ENCODE measurements at places on chromosomes 3 and 15. TPM values are rescaled to one million over a fixed set of nuclear protein-coding genes. Genes with fewer than 3 reads are reported as not detected.

CFAP100 gene
- total RNA-seq, result not detected

- no peak for DNase-seq
These were observed 16.4 kb downstream of the ARRDC4 start for GRCh38 chr15:97976766-97977503.

DNA sequence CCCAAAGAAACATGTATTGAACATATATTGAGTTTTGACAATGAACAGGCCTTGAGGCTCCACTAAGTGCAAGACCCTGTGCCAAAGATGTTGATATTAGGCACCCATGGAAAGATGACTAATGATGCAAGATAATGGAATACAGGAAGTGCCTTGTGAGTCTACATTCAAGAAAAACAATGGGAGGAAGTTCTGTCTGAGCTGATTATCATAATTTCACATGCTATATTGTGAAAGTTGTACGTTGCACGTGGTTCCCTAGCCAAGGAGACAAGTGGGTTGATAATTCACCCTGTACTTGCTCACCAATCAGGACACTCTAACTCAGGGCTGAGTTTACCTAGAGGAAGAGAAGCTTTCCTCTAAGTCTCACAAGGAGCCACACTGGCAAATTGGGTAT is 186.9 kb upstream of the STAC start:
- DNase-seq, result peak; percentile 96

- DNase-seq, result no peak
These were observed 9.2 kb downstream of the ZSCAN2 start for GRCh38 chr15:84609818-84610525.

- DNase-seq, result peak; percentile 83
These were observed 99.0 kb downstream of the TMCC1 start for GRCh38 chr3:129794311-129795185.

DNA sequence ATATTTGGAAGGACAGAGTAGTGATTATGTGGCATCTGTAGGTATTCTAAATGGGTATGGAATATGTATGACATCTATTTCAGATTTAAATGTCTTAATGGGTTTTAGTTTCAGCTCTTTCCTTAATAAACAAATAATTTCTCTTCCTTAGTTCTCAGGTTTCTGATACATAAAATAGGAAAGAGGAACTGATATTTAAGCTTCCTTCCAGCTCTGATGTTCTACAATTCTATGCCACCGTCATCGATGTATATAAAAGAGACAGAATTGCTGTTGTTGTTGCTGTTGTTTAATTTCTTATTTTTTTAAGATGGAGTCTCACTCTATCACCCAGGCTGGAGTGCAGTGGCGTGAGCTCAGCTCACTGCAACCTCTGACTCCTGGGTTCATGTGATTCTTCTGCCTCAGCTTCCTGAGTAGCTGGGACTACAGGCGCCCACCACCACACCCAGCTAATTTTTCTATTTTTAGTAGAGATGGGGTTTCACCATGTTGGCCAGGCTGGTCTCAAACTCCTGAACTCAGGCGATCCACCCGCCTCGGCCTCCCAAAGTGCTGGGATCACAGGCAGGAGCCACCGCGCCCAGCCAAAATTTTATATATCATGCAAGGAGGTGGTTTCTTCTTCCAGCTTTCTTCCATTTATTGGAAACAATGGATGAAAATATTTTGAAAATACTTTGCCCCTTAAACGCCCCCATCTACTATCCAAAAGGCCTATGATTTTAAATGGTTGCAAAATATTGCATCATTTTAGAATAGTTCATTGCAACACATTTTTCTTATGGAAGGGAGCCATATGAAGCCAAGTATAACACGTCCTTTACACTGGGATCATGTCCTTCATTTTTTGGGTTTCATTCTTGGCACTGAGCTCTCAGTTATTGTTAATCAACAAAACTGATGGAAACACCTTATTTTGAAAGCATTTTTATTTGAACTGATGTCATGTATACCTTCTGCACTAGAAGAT is 13.9 kb upstream of the C15orf61 start:
- DNase-seq, result no peak

- DNase-seq, result peak; percentile 28
These were observed 16.5 kb downstream of the MYH15 start for GRCh38 chr3:108493862-108494261.

DNA sequence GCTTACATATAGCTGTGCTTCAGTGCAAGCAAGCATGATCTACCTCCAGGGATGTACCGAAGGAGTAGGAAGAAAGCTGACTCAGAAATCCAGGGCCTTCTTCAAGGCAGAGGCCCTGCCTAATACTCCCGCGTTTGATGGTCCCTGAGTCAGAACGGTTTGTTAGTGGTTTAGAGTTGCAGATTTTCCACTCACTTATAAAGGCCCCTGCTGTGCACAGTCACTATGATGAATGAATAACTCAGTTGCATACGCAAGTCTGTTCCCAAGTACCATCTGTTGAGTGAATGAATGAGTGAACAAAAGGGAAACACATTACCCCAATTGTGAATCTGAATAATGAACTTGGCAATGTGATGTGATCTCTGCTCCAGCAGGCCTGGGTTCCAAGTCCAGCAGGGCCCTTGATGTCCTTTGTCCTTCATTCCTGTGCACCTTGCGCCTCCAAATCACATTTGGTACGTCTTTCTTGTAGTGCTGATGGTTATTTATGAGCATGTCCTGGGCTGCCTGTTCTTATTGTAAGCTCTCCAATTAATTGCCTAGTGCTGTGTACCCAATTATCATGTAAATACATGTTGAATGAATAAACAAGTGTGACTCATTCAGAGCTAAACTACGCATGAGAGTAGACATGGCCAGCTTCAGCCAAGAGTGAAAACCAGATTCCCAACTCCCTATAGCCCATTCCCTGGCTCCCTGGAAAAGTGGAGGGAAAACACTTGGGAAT is 85.3 kb upstream of the LIMD1 start:
- DNase-seq, result no peak

DNA sequence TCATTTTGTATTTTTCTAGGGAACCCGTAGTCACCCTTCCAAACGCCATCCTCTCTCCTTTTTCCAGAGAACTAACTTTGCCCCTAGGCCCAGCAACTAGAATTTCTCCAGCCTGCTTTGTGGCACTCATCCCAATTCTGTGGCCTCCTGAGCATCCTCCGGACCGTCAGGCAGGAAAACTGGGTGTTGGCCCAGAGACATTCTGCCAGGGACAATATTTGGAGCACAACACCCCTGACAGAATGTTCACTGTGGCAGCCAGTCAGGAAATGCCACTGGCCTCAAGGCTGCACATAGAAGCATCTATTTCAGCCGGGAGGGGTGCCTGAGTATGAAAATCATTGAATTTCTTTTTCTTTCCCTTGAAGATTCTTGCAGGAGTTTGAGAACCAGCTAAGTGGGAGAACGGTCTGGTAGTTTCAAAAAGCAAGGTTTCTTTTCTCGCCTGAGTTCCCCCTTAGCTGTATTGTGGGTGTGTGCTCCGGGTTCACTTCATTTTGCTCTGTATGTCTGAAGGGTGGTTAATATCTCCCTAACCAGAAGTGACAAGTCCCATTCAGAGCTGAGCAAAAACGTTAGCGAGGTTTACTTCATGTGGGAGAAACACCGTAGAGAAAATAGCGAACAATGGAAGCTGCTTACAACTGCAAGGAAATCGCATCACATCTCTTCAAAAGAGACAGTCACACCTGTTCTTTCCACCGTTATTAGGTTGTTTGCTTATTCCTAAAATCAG is 108.1 kb upstream of the TPM1 start:
- DNase-seq, result no peak

DNA sequence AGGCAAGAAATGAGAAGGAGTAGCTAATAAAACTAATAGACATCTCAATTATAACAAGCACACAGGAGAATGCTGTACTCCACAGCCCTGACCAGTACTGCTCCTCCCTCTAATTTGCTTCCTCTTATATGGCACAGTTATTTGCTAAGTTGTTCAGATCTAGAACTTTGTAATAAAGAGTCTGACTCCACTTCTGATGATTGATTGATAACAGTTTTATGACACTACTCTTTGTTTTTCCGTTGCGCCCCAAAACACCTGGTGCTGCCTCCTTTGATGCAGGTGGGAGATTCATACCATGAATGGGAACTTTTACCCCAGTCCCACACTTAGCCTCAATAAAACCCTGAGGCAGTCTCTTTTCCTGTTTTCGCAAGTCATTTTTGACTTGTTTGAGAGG is 777.7 kb downstream of the GBE1 start:
- no peak for DNase-seq

Data from dermis blood vessel endothelial cell (primary cell).